Activated T-cell treated with anti-CD3 and anti-CD28 coated beads, Interleukin-2, amount 50 U/mL, for 4 hours (primary cell): ENCODE measurements at places on chromosomes 5 and 9. TPM values are rescaled to one million over a fixed set of nuclear protein-coding genes. Genes with fewer than 3 reads are reported as not detected.

DNA sequence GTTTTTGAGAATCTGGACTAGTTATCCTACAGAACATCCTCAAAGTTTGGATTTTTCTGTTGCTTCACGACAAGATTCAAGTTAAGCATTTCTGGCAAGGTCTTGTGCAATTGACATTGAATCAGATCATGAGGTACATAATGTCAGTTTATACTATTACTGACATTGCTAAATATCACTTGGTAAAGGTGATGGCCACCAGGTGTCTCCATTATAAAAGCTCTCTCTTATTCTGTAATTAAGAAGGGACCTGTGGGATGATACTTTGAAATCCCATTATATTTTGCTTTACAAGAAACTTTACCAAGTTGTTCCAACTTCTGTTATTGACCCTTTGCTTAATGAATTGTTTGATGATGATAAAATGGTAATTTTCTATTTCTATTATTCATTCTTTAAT lies 131.0 kb upstream of the ASTN2 start:
- DNase-seq: no peak

- no peak for DNase-seq
Observed at GRCh38 chr5:138574744-138575193, 432 bp downstream of the HSPA9 start.

- no peak for DNase-seq
Observed at GRCh38 chr9:133508046-133508445, 16.7 kb downstream of the MYMK start.

GRCh38 chr9:127189628-127190027 lies 67.2 kb upstream of the ANGPTL2 start:
- no peak for DNase-seq

The DOCK8 gene
- total RNA-seq: 80.8 TPM

The THBS4 gene
- 1.3 TPM for total RNA-seq

- DNase-seq: no peak
Observed at GRCh38 chr5:65611524-65611923, 12.6 kb downstream of the TRIM23 start.

GRCh38 chr9:75993434-75993833 lies 103.0 kb downstream of the PCSK5 start:
- no peak for DNase-seq

DNA sequence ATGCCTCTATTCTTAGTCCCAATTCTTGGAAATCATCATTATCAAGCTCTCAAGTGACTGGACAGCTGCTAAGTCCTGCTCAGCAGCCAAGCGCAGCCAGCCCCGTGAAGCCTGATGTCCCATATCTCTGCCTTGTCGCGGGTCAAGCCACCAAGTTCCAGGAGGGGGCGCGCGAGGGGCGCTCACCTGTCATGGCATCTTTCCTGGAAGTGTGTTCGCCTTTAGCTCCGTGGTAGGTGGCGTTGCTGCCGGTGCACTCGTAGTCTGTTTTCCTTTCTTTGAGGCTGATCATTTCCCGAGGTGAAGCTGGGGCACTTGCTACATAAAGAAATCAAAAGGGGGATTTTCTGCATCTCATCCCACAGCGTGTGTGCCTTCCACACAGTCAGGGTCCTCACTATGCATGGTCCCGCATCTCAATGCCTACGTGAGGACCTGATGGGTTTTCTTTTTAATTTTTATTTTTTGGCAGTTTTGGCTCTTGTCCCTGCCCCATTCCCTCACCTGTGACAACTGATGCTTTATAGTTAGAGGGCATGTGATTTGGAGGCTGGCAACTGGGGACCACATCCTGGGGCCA lies 227.0 kb upstream of the DAP start:
- peak; percentile 45 for DNase-seq

DNA sequence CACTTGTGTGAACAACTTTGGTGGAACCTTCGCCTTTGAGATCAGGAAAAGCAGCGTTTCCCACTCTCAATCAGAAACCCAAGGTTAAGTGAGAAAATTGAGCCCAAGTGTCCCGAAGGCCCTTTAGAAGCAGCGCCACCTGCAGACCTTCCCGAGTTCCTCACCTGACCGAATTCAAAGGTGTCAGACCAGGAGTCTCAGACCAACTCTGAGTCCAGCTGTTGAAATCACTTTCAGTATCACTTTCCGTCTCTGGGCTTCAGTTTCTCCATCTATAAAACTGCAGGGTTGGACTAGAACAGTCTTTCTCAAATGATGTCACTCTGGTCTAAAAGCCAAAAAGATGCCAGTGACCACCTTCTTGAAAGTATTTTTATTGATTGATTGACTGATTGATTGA lies 31.7 kb upstream of the GRHPR start:
- DNase-seq: no peak

The AIF1L gene
- total RNA-seq: 0.13 TPM

GRCh38 chr9:95516221-95516733 lies 494 bp downstream of the PTCH1 start:
- DNase-seq: no peak

DNA sequence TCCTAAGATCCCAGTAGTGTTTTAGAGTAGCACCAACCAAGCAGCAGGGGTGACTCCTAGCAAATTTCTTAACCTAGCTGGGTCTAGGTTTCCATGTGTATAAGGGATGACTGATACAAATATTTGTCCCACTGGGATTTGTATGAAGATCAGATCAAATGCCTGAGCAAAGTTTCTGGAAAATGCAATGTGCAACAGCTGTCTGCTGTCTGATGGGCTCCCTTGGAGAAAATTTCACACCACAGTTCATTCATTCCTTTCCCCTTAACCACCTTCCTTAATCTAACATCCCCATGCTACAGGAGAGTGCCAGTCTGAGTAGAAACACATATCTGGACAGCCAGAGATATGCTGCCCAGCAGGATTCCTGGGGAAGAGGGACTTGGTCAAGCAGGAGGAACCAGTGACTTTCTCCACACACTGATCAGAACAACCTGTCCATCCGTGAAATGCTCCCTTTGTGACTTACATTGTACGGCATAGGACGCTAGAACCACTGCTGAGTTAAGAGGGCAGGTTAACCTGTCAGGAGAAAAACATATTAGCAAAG lies 53.3 kb downstream of the PTPN3 start:
- DNase-seq: no peak

DNA sequence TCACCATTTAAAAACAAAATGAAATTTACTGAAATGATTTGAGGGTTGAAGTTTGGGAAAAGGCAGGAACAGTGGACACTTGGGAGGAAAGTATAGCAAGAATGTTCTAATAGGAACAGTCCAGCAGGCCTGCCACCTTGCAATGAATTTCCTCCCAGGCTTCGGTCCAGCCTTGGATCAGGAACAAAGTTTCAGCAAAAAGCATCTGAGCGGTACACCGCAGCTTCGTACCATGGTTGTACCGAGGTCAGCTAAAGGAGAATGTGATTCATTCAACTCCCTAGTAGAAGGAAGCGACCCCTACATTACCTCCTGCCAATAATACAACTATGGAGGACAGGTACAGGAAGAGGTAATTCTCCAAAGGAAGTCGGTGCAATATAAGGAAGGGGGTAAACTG lies 111.4 kb downstream of the ENC1 start:
- DNase-seq: no peak

- peak; percentile 63 for DNase-seq
Observed at GRCh38 chr5:147453875-147454814, 55.7 kb downstream of the DPYSL3 start.

The CDKN2B gene
- 0.16 TPM for total RNA-seq

The ZNF300 gene
- total RNA-seq: 3.6 TPM

The AGXT2 gene
- total RNA-seq: not detected

DNA sequence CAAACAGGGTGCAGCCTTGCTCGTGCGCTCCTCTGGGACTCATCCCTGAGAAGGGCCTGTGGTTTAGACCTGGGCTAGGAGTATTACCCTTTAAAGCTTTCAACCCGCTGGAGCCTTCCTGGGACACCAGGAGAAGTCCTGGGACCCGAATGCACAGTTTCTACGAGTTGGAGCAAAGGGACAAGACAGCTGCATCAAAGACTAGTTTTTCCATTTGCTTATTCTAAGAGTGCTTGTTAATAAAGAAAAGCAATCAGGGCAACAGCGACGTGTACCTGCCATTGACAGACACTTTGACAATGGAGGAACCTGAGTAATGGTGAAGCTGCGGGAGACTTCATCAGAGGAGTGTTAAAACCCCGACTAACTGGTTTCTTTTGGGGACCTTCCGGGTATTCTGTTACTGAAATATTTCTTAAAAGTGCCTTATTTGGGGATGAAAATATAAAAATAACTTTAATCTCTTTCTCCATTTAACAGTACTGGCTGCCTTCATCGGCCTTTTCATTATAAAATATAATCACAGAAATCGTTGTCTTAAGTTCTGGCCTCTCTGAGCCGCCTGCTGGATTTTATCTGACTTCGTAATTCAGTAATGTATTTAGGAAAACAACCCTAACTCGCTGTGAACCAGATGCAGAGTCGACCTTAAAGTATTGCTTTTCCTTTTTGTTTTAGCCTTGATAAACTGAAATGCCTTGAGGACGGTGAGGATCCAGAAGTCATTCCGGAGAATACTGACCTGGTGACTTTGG lies 732 bp downstream of the SNAPC3 start:
- DNase-seq: no peak

The BAAT gene
- 0.30 TPM for total RNA-seq

- peak; percentile 38 for DNase-seq
Observed at GRCh38 chr5:52948418-52949076, 40.6 kb upstream of the ITGA2 start.
